GM23338 (cell line): ENCODE measurements at places on chromosomes 2 and 18. TPM values are rescaled to one million over a fixed set of nuclear protein-coding genes. Genes with fewer than 3 reads are reported as not detected.

FAP gene
- polyA plus RNA-seq: 0.42 TPM in 1 of 2 replicates, not detected in the other

PID1 gene
- polyA plus RNA-seq: 1.7 and 2.2 TPM in 2 replicates

NR4A2 gene
- 0.56 and 0.71 TPM in 2 replicates for polyA plus RNA-seq

KIAA2012 gene
- polyA plus RNA-seq: 0.07 and 0.08 TPM in 2 replicates

MEIS1 gene
- polyA plus RNA-seq: 0.16 TPM in 1 of 2 replicates, not detected in the other
